ENCODE measurements at places on chromosomes 6 and 20.

GRCh38 chr6:160121981-160122380 lies 366 bp downstream of the SLC22A1 start:
- no peak overlapping the region for H3K4me3 ChIP-seq
- H3K27ac ChIP-seq: no peak overlapping the region
- H3K4me1 ChIP-seq: no peaks in the 10 kb centered on the region
- DNase-seq: no peak
- H3K36me3 ChIP-seq: peaks cover 46% of the 10 kb centered on the region
- H3K27me3 ChIP-seq: no peaks in the 10 kb centered on the region

DNA sequence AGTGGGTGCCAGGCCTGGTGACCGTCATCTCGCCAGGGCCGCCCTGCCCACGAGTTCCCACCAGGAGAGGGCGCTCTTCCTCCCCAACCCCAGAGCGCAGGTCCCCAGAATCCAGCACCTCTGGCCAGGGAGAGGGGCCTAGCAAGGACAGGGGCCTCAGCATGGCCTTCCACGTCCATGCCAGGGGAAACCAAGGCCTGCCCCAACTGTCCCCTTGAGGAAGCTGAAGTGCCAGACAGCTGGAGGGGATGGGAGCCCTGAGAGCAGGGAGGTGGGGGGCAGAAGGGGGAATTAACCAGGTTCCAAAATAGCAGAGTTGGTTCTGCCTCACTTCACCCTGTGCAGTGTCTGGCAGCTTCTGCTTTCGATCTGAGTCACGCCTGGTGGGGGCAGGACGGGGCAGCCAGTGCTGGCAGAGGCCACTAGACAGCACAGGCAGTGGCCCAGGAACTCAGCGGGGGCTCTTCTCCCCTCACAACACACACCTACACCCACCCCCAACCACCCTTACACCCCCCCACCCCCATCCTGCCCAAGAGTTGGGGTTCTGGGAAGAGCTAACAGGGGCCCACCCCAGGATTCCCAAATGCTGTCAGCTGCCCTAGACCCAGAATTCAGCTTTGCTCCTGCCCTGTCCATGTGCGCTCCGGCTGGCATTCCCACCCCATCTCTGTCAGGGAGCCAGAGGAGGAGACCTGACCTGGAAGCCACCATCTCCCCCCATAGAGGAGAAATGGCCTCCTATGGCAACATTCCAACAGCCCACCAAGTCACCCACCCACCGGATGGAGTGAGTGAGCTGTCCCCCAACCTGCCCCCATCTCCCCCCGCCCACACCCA lies 29.2 kb downstream of the TFEB start:
- peaks cover 56% of the 10 kb centered on the region for H3K36me3 ChIP-seq
- H3K4me3 ChIP-seq: peak overlapping the region; percentile 86
- peak; percentile 92 for DNase-seq

DNA sequence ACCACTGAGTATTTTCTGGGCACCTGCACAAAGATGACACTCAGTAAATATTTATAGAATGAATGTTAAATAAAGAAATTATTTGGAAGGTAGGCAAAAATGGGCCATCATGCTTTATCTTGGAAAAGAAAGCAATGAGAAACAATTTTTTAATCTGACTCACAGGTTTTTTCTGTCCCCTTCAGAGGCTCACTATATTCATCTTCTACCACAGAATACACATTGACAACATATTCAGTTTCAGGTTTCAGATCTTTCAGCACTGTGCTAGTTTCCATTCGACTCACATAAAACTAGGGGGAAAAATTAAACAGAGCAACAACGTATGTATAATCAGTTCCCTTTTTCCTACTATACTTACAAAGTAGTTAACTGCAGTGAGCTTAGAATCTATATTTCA lies 58.3 kb downstream of the COL12A1 start:
- H3K4me3 ChIP-seq: no peak overlapping the region
- H3K27me3 ChIP-seq: no peaks in the 10 kb centered on the region
- no peak overlapping the region for H3K27ac ChIP-seq
- no peaks in the 10 kb centered on the region for H3K4me1 ChIP-seq
- no peak for DNase-seq
- no peaks in the 10 kb centered on the region for H3K36me3 ChIP-seq

- no peak overlapping the region for H3K27ac ChIP-seq
- no peaks in the 10 kb centered on the region for H3K36me3 ChIP-seq
- peaks cover 10% of the 10 kb centered on the region for H3K4me1 ChIP-seq
- peaks cover 28% of the 10 kb centered on the region for H3K27me3 ChIP-seq
- peak; percentile 13 for DNase-seq
- peak overlapping the region; percentile 56 for H3K4me3 ChIP-seq
Measured at GRCh38 chr6:75934643-75935472, 137.6 kb downstream of the IMPG1 start.

DNA sequence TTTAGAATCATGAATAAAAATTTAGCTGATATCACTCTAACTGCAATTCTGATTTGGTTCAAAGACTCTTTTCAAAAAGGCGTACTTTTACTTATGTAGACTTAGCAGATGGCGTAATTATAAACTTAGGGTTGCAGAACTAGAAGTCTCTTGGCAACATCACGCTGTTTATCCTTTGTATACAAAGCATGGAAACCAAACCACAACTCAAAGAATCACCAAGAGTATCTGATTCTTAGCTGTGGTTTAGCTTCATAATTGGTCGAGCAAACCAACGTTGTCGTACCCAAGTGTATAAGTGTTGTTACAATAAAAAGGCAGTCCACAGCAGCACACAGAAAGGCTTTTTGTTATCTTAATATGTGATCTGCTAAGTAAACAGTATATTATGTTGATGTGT lies 18.2 kb downstream of the STMND1 start:
- no peaks in the 10 kb centered on the region for H3K36me3 ChIP-seq
- no peak for DNase-seq
- H3K27me3 ChIP-seq: no peaks in the 10 kb centered on the region

DNA sequence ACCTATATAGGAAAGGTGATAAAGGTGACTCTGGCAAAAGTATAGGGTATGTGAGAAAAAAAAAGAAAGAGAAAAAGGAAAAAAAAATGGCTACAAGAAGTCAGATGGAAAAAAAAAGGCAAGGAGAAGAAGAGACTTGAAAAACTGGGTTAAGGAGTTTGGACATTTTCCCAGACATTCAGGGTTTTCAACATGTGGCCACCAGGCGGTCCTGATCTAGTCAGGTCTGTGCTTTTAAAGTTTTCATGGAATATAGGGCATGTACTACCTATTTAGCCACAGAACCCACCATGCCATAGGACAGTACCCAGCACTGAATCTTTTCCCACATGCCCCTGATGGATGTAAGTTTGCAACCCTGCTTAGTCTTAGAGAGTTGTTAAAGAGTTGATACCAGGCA lies 433.7 kb downstream of the MAFB start:
- no peak for DNase-seq
- no peak overlapping the region for H3K27ac ChIP-seq
- peaks cover 5% of the 10 kb centered on the region for H3K27me3 ChIP-seq

DNA sequence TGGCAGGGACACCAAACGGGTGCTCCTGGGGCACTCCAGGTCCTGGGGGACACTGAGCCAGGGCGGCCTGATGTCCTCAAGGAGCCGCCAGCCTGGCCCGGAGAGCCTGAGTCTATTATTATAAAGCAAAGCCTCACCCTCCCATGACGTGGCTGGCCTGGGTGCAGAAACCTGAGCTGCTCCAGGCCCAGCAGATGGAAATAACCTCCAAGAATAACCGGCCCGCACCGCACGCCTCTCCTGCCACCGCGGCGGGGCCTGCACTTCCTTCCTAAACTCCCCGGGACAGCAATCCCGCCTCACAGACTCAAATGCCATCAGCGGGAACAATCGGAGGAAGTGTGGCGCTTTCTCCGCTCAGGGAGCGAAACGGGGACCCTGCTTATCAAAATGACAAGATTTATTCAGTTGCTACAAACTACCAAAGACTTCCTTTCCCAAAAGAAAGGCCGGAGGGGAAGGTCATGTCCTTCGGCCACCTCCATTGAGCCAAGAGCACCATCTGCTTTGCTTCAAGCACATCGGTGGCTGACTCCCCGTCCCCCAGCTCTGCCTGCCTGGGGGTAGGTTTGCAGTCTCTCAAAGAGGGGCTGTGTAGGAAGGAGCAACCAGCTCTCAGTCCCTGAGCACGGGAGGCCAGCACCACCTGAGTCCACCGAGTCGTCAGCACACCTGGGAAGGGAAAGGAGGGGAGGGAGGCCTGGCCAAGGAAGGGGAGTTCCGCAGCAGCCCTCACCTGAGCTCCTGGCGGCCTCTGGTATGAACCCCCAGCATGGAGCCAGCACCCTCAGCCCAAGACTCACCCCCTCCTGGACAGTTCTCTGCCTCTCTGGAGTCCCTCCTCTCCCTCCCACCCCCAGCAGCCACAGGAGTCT lies 78.6 kb upstream of the QKI start:
- H3K27me3 ChIP-seq: peaks cover 36% of the 10 kb centered on the region
- H3K36me3 ChIP-seq: no peaks in the 10 kb centered on the region
- no peak for DNase-seq
- peaks cover 3% of the 10 kb centered on the region for H3K4me1 ChIP-seq

GRCh38 chr6:166075186-166075585 lies 92.5 kb downstream of the TBXT start:
- H3K27ac ChIP-seq: no peak overlapping the region
- no peak for DNase-seq
- peaks cover 40% of the 10 kb centered on the region for H3K27me3 ChIP-seq
- no peaks in the 10 kb centered on the region for H3K36me3 ChIP-seq
- no peak overlapping the region for H3K4me3 ChIP-seq
- H3K4me1 ChIP-seq: no peaks in the 10 kb centered on the region

- peaks cover 2% of the 10 kb centered on the region for H3K4me1 ChIP-seq
- H3K27ac ChIP-seq: no peak overlapping the region
- no peak overlapping the region for H3K4me3 ChIP-seq
- DNase-seq: no peak
- H3K27me3 ChIP-seq: no peaks in the 10 kb centered on the region
- H3K36me3 ChIP-seq: peaks cover 9% of the 10 kb centered on the region
Measured at GRCh38 chr6:116136373-116136772, 10.4 kb upstream of the COL10A1 start.

GRCh38 chr20:1674361-1674760 lies 16.8 kb upstream of the SIRPG start:
- DNase-seq: no peak
- no peaks in the 10 kb centered on the region for H3K36me3 ChIP-seq
- no peaks in the 10 kb centered on the region for H3K4me1 ChIP-seq
- peaks cover 47% of the 10 kb centered on the region for H3K27me3 ChIP-seq
- no peak overlapping the region for H3K4me3 ChIP-seq

GRCh38 chr20:44067650-44068081 lies 119.3 kb downstream of the JPH2 start:
- peaks cover 43% of the 10 kb centered on the region for H3K4me1 ChIP-seq
- H3K36me3 ChIP-seq: peaks cover 3% of the 10 kb centered on the region
- peaks cover 27% of the 10 kb centered on the region for H3K27me3 ChIP-seq
- DNase-seq: no peak
- H3K27ac ChIP-seq: peak overlapping the region; percentile 75

GRCh38 chr6:117008618-117009017 lies 131.6 kb downstream of the RFX6 start:
- no peaks in the 10 kb centered on the region for H3K4me1 ChIP-seq
- no peak overlapping the region for H3K27ac ChIP-seq
- no peak for DNase-seq
- no peak overlapping the region for H3K4me3 ChIP-seq
- no peaks in the 10 kb centered on the region for H3K27me3 ChIP-seq
- H3K36me3 ChIP-seq: no peaks in the 10 kb centered on the region

DNA sequence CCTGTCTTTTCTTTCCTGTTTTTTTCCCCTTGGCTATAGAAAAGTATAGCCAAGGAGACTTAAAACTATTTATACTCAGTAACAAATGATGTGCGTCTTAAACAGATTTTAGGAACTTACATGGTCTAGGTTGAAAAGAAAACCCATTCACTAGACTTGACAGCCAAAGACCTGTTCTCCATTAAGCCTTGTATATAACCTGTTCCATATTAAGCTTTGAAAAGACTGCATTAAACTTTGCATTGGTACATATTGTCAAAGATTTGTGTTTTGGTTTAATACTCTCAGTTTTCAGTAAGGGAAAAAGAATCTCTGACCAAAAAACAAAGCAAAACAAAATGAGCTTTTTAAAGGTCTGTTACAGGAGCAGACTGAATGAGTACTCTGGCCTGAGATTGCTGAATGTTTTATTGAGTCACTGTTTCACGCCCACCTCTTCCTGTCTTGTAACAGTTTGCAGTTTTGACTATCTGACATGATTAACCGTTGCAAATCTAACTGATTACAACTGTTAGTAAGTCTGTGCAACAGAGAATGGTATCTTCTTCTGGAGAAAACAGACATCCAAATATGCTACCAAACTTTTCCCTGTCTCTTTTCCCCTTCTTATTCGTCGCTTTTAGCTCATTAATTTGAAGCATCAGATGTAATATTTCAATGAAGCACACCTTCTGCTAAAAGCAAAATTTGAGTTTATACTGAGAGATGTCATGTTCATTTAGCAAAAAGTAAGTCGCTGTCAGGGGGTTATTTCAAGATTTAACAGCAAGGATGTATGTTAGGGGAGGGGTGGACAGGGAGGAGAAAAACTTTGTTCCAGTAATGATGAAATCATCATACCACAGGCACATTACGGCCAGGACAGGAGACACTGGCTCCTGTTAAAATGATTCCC lies 59.1 kb upstream of the SUPT3H start:
- no peaks in the 10 kb centered on the region for H3K36me3 ChIP-seq
- no peak overlapping the region for H3K4me3 ChIP-seq
- peaks cover 25% of the 10 kb centered on the region for H3K4me1 ChIP-seq

DNA sequence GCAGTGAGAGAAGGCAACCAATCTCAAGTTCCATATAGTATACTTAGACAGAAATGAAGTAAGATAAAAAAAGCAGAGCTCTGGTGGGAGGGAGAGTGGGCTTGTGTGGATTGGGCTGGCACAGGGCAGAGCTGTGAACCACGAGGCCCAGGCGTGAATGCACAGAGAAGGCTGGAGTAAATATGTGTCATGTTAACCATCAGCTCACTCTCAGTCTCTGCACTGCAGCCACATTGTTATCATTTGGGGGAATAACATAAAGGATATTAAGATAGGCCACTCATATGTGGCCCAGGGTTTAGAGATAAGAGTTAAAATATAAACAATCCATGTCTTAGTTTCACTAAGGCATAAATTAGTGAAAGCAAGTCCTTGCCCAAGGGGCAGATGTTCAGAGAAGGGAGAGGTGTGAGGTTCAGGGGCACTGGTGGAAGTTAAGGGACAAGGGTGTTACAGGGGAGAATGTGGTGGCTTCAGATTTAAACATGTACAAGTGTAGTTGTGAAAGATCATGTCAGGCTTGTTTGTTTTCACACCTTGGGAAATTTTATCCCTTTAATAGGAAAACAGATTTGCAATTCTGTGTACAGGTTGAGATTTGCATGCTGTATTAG lies 14.4 kb downstream of the GMPR start:
- H3K36me3 ChIP-seq: no peaks in the 10 kb centered on the region
- no peak overlapping the region for H3K4me3 ChIP-seq
- peaks cover 8% of the 10 kb centered on the region for H3K27me3 ChIP-seq
- no peak for DNase-seq
- H3K27ac ChIP-seq: no peak overlapping the region

GRCh38 chr6:107982486-107982885 lies 24.5 kb upstream of the SEC63 start:
- no peak for DNase-seq
- H3K27ac ChIP-seq: no peak overlapping the region
- peaks cover 1% of the 10 kb centered on the region for H3K36me3 ChIP-seq
- no peaks in the 10 kb centered on the region for H3K4me1 ChIP-seq
- no peak overlapping the region for H3K4me3 ChIP-seq

- no peak overlapping the region for H3K4me3 ChIP-seq
- DNase-seq: no peak
- H3K27me3 ChIP-seq: no peaks in the 10 kb centered on the region
Measured at GRCh38 chr6:143397227-143398222, 53.0 kb downstream of the ADAT2 start.

- H3K36me3 ChIP-seq: no peaks in the 10 kb centered on the region
- no peaks in the 10 kb centered on the region for H3K4me1 ChIP-seq
- no peak overlapping the region for H3K27ac ChIP-seq
- H3K4me3 ChIP-seq: no peak overlapping the region
- no peak for DNase-seq
Measured at GRCh38 chr6:148611213-148611612, 135.6 kb upstream of the UST start.
